ENCODE measurements at places on chromosomes 7 and 10. TPM values are rescaled to one million over a fixed set of nuclear protein-coding genes. Genes with fewer than 3 reads are reported as not detected.

Gene CYP17A1
- total RNA-seq, result not detected

Gene OR13A1
- total RNA-seq, result not detected

Gene TEX36
- total RNA-seq, result not detected

Gene ANK3
- total RNA-seq, result 27.5 TPM

Gene TMEM176A
- not detected for total RNA-seq

Gene ZPBP
- total RNA-seq, result not detected

Gene PPP1R3C
- total RNA-seq, result 84.9 TPM

Gene NME8
- not detected for total RNA-seq

Gene GATAD1
- total RNA-seq, result 29.2 TPM

Gene OPALIN
- not detected for total RNA-seq

Gene C10orf62
- 0.23 TPM for total RNA-seq

Gene ABCB4
- total RNA-seq, result 0.30 TPM

Gene NANOS1
- total RNA-seq, result 0.23 TPM

Gene FAM25G
- not detected for total RNA-seq

Gene KEL
- total RNA-seq, result not detected

Gene RASA4B
- total RNA-seq, result 2.5 TPM

Gene SLC29A4
- total RNA-seq, result 5.6 TPM

Gene HECW1
- not detected for total RNA-seq

Gene CHST15
- total RNA-seq, result 0.46 TPM

Gene GBF1
- total RNA-seq, result 71.9 TPM

Gene AHR
- total RNA-seq, result 38.0 TPM

Gene EBLN1
- total RNA-seq, result not detected

Gene FIGNL1
- total RNA-seq, result 21.8 TPM

Gene KBTBD2
- 42.8 TPM for total RNA-seq

Gene EPHB6
- total RNA-seq, result 2.6 TPM

Gene NAPEPLD
- total RNA-seq, result 11.0 TPM

Gene TAS2R3
- 1.2 TPM for total RNA-seq

Gene NKX1-2
- not detected for total RNA-seq
